OCI-LY7 (cell line): ENCODE measurements at places on chromosomes 3 and 15.

GRCh38 chr3:142459929-142460328 lies 12.1 kb upstream of the XRN1 start:
- DNase-seq, result no peak

- DNase-seq, result no peak
Observed at GRCh38 chr15:56812961-56813360, 79.7 kb upstream of the ZNF280D start.

DNA sequence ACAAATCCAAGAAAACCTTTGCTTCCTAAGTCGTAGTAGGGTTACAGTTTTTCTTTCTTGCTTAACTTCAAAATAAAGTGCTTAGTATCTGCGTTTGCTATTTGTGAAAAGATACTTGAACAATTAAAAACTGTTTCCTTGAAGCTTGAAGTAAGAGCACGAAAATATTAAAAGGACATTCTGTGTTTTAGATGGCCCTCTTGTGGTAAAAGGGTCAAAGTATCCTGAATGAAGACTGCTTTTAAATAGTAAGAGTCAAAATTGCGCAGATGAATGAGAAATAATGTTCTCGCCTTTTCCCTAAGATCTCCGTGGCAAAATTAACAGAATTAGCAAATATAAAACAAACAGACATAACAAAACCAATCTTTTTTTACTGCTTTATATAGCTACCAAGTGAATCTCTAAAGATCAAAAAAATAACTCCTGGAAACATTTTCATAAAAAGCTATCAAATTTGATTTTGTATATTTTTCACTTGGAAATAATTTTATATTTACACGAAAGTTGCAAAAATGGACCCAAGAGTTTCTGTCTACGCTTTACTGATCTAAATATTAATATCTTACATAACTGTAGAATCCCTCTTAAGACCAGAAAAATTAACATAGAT lies 175.4 kb downstream of the MBNL1 start:
- DNase-seq, result peak; percentile 71

- DNase-seq, result peak; percentile 33
Observed at GRCh38 chr15:53072077-53072476, 281.9 kb upstream of the ONECUT1 start.

- no peak for DNase-seq
Observed at GRCh38 chr3:16468002-16468335, 45.5 kb downstream of the RFTN1 start.

DNA sequence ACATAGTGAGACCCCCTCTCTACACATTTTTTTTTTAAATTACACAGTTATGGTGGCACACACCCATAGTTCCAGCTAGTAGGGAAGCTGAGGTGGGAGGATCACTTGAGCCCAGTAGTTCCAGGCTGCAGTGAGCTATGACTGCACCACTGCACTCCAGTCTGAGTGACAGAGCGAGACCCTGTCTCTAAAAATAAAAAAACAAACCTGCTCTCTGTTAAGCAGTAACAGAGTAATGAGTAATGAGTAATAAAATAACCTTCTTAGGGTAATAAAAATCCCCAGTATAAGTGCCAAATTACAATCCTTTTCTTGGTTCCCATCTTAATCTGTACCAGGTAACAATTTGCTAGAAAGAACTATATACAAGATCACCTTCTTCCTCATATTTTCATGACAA lies 65.9 kb upstream of the PLXND1 start:
- no peak for DNase-seq
